ENCODE measurements at places on chromosomes 1 and 21.

GRCh38 chr1:208329300-208329699 is 85.1 kb upstream of the PLXNA2 start:
- DNase-seq, result no peak

GRCh38 chr1:180137776-180138175 is 16.9 kb upstream of the QSOX1 start:
- DNase-seq, result no peak

DNA sequence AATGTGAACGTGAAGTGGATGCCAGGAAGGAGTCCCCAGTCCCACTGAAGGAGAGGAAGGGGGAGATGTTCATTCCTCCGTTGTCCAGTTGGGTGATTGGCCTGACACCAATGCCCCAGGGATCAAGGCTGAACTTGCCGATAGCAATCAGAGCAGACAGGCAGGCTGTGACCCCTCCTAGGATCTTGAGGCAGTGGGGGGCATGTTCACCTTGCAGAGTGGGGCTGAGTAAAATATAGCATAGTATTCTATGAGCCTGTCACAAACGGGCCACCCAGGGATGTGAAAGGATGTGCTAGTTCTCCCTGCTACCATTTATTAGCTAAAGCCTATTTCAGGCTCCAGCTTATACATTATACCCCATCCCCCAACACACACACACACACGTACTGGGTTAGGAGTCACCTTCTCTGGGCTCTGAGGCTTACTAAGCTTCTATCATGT is 80.7 kb upstream of the CD34 start:
- no peak for DNase-seq

DNA sequence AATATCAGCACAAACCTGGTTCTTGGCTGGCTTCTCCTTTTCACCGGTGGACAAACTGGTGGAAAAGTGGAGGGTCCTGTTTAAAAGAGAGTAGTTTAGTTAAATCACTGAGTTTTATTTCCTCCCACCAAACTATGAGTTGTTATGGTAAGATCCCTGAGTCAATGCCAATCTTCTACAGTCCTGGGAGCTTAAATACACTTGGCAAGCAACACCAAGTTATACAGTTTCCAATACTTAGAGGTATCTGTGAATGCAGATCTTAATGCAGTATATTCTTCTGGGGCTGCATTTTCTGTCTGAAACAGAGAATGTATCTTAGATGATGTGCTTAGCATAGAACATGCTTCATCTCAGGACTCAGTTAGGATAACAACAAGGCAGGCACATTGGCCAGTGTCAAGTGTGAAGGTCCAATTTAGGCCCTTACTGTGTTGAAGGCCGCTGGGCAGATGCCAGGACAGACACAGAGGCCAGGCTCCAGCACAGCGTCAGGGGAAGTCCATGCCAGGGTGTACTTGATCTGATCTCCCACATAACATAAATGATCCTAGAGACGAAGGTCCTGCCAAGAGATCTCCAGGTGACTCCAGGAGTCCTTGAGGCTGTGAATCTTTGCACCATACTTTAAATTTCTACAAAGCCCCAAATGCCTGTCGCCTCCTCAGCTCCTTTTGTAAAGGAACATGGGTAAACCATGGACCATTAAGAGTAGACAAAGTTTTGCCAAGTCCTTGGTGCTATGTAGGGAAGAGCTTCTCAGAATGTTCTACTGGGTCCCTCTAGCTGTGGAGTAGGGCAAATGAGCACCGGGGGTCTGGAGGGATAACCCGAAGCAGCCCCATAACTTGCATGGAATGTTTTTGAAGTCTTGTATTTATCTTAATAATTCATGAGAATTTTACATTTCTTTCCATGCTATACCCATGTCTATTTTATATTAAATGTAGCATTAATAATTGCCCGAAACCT is 76.8 kb downstream of the KCNJ15 start:
- no peak for DNase-seq

DNA sequence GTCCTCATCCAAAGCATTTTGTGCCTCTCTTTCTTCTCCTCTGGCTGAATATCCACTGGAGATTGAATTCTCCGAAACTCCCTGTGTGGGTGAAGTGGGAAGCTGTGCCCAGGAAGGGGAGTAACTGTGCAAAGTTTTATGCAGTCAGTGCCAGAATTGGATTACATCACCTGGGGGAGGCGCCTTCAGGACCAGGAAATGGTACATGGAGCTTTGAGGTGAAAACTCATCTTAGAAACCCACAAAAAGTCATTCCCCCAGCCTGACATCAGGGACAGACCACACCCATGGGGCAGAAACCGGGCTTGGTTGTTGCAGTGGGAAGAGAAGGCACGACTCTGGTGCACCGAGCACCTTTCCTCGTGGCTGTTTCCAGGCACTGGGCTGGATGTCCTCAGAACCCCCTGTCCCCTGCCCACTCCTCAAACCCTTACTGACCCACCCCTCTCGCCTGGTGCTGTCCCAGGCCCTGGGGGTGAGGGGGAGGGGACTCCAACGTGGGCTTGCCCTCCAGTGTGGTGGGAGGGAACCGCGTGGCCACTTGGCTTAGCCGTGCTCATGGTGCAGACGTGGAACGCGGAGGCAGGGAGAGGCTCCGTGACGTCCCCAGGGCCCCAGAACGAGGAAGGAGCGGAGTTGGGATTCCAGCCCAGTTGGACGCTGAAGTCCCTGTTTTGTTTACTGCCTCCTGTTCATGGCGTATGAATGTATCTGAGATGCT is 15.7 kb downstream of the TFF3 start:
- no peak for DNase-seq

- DNase-seq, result no peak
Observed at GRCh38 chr1:76330991-76331603, 256.6 kb downstream of the ST6GALNAC3 start.

GRCh38 chr1:168230709-168231108 is 4.9 kb downstream of the SFT2D2 start:
- DNase-seq, result no peak

- no peak for DNase-seq
Observed at GRCh38 chr21:39660191-39660980, 47.6 kb downstream of the B3GALT5 start.

DNA sequence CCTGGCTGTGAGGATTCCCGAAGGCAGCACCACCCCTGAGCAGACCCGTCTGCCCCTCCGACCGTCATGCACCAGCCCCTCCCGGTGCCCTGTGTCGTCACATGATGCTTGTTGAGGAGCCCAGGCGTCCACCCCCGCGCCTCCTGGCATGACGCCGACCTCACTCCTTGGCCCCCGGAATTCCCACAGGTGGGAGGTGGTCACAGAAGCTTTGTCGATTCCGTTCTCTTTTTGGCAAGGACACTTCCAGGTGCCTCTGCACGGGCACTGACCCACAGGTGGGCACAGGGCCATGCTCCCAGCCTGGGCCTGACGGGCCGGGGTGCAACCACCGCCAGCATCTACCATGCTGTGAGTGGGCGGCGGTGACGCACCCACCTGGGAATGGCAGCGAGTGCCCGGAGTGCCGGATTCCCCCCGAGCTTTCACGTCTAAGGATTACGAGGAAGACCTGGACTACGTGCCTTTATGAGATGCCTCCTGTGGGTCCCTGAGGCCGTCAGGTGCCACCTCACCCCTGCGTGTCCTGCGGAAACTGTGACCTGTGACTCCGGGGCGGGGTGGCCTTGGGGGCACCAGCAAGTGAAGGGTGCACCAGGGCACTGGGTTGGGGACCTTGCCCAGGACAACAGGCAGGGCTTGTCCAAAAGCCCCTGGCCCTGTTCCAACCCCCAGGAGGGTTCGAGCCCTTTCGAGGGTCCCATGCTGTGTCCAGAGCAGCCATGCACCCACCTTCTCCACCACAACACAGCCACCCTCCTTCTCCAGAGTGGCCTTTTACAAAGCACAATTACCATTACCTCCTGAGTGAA is 31.4 kb upstream of the COL6A1 start:
- DNase-seq, result no peak

DNA sequence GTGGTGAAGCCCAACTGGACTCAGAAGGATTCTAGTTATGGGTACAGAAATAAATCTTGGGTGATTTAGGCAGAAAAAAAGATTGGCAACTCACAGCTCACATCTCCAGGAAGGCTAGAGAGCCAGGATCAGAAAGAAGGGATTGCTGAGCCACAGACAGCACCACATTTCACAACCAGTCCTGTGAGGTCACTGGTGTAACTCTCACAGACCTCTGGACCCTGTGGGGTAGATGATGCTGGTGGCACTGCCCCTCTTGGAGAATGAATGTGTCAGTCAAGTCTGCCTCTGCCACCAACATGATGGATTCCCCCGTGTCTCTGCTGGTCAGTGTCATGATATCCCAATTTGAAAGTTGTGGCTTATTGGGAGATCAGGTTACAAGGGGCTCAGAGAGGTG is 70.9 kb upstream of the HMCN1 start:
- no peak for DNase-seq

DNA sequence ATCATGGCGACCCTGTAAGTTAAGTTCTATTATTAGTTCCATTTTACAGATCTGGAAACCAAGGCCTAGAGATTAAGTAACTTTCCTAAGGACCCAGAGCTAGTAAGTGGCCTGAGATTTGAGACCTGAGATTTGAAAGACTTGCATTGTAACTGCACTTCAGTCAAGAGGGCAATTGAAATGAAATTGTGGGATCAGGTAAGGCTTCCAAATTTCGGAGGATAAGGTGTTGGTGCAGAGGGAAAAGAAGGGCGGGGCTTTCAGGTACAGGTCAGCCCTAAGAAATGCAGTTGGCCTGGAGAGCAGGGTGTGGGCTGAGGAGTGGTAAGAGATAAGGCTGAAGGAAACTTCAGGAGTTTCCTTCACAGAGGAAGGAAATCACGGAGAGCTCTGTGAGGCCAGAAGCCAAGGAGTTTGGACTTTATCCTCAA is 51.1 kb downstream of the SLC16A1 start:
- DNase-seq, result no peak

DNA sequence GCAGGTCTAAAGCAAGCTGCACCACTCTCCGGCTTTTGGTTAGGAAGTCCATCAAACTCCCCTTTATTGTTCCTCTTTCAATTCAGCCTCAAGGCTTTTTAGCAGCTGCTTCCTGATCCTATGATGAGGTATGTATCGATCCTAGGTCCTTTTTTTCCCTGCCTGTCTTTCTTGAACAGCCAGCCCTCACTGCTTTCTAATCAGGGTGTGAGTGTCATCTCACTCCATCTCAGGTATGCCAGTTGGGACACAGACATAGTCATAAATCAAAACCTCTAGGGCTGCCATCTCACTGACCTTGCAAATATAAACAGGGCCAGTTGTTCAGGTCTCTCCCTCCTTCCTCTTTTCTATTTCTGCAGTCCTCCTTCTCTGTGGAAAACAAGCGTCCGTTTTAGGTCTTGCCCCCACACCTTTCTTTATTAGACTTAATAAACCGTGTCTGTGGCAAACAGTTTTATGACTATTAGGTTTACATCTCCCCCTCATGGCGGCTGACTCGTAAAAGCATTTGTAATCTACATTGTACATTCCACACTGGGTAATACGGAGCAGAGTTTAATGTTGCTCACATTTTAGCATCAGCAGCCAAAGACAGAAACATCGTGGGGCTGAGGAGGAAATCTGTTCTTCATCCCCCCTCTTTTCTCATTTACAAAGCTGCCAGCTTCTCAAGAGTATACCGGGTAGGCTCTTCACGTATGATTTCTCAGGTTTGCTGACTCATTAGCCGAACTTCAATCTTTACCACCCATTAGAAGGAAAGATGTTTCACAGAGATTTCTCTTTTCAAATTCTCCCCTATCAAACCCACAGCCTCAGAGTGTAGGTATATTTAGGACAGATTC is 11.6 kb downstream of the STYXL2 start:
- no peak for DNase-seq

- DNase-seq, result no peak
Observed at GRCh38 chr1:172429331-172430127, 9.0 kb downstream of the C1orf105 start.

- no peak for DNase-seq
Observed at GRCh38 chr1:96973605-96974004, 252.0 kb downstream of the PTBP2 start.

- no peak for DNase-seq
Observed at GRCh38 chr1:192474080-192474683, 101.4 kb upstream of the RGS1 start.

DNA sequence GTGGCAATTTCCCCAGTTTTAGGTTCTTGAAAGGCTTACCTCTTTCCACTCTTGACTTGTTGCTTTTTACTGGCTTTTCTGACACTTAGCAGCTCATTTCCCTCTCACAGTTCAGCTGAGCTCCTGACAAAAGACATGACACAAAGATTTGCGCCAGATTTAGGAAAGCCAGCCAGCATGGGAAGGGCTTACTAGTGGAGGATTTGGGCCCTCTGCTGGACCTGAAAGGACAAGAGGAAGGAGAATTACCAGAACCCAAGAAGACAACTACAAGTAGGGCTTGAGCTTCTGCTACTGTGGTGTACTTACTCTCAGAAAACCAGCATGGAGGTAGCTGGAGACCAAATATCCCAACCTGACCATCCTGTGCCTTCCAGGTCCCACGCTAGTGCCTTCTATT is 784.5 kb downstream of the BRINP3 start:
- DNase-seq, result no peak

- no peak for DNase-seq
Observed at GRCh38 chr1:161080441-161081405, 8.6 kb downstream of the NECTIN4 start.

- DNase-seq, result no peak
Observed at GRCh38 chr1:1596493-1597274, 3.3 kb downstream of the FNDC10 start.

- DNase-seq, result no peak
Observed at GRCh38 chr1:114219172-114219868, 65.7 kb upstream of the SYT6 start.

GRCh38 chr1:168159251-168159650 is 19.5 kb upstream of the TIPRL start:
- DNase-seq, result no peak

- no peak for DNase-seq
Observed at GRCh38 chr1:172955161-172955815, 95.5 kb downstream of the TNFSF18 start.

DNA sequence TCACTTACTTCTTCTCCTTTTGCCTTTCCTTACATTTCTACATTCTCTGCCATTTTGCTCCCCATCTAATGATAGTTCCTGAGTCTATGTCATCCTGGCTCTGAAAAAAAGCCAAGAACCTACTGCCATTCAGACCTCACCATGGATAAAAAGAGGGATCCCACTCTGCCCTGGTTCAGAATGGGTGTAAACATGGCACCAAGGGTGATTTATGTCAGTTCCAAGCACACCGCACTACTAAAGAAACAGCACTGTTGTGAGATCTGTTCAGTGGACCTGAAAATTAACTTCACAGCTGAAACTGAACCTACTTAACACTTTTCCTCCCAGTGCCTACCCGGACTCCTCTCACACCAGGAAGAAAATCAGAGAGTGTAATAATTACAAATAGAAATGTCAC is 72.3 kb upstream of the NTPCR start:
- DNase-seq, result no peak

- no peak for DNase-seq
Observed at GRCh38 chr1:170530972-170531757, 801 bp upstream of the GORAB start.

- no peak for DNase-seq
Observed at GRCh38 chr1:162040001-162040400, 16.3 kb upstream of the OLFML2B start.

DNA sequence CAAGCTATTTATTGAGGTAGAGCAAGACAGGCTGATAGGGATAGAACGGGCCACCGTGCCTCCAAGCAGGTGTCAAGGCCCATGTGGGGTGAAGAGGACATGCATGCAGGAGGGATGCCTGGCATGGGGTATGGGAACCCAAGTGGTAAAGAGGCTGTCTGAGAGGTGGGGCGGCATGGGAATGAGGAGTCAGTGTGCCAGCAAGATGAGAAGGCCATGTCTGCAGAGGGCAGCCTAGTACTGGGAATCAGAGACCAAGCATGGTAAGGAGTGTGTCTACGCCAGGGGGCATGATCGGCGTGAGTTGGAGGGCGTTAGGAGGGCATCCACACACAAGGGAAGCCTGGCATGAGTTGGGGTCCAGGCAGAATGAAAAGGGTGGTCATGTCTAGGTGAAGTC is 303.7 kb upstream of the PLD5 start:
- no peak for DNase-seq
